ENCODE measurements at places on chromosomes 3 and 15.

DNA sequence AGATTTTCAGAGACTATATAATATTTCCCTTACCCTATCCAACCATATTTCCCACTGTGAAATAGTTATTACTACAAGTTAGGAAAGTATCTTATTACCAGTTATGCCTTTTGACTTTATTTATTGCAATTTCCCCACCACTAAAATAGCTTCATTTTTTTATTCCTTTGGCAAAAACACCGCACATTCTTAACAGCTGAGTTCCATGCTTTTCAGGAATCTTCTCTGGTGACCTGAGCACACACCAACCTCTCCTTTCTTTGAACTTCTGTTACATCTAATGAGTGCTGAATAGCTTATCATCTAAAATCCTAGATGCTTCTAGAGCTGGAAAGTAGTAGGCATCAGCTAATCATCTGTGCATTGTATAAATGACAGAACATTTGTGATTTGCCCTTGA is 99.1 kb downstream of the UBE2E2 start:
- DNase-seq, result no peak

- DNase-seq, result no peak
Observed at GRCh38 chr3:123256256-123256655, 54.5 kb downstream of the SEC22A start.

DNA sequence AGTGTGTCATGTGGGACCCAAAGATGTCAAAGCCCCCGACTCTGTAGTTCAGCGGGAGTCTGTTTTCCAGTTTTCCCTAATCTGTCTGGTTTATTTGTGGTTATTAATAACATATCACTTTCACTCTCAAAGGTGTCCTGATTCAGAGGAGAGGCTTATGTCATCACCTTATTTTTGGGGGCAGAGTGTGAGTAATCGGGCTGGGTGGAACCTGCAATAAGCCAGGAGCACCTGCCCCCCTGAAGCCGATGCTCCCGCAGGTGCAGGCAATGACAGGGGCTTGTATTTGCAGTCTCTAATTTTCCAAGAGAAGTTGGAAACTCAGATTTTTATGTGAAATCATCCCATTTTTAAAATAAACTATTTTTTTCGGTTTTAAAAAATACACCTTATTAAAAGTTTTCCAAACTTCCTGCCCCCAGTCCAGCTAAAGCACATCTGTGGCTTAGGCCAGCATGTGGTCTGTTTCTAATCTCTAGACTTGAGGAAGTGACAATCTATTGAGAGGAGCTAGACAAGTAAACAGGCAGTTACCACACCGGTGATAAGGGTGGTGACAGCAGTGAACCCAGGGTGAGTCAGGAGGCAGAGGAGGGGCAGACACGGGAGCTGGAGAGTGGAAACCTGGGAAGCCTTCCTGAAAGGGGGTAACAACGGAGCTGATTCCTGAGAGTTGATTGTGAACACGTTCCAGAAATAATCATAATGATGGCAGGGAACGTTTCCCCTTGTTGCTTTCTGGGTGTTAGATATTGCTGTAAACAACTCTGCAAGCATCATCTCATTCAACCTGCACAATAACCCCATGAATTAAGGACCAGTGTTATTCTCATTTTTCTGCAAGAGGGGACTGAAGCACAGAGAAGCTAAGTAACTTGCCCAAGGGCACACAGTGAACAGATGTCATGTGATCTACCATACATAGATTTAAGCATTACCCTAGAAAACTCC is 37.2 kb downstream of the BHLHE40 start:
- no peak for DNase-seq

DNA sequence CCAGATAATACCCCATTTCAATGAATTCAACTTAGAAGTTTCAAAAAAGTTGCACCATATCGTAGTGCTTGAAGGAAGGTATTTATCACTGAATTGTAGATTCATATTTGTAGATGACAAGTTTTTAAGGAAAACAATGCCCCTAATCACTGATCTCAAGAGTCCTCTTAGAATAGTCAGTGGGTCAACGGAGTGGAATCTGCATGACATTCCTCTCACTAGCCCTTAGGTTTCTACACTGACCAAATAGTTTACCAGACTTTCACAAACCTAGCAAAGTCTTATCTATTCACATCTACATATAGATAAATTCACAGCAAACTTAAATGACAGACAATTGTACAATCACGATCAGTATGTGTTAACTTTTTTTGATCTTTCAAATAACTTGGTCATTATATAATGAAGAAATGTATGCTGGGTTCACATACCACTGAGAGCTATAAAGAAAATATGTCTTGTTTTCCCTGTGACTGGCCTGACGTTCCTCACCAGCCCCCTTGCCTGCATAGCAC is 35.7 kb upstream of the PHLDB2 start:
- DNase-seq, result no peak

DNA sequence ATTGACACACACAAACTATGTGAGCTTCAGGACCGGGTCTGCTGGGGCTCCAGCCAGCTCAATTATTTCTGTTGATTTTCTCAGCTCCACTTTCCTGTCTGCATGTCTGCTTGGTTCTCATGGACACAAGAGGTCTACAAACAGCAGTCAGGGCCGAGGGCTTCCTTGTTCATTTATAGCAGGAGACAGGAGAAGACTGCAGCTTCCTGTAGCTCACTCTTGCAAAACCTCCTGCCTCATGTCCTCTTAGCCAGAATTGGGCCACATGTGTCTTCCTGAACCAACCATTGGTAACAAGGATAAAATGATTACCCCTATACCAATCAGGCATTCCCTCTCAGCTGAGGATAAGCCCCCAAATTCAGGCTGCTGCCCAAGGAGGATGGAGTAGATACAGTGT is 182.8 kb downstream of the TLE3 start:
- DNase-seq, result no peak

- DNase-seq, result no peak
Observed at GRCh38 chr15:98905963-98906711, 101.5 kb downstream of the PGPEP1L start.

- no peak for DNase-seq
Observed at GRCh38 chr15:98580572-98580971, 67.8 kb upstream of the IGF1R start.

GRCh38 chr3:30073622-30074021 is 532.8 kb upstream of the TGFBR2 start:
- DNase-seq, result no peak
